ENCODE measurements at places on chromosomes 11 and 22. TPM values are rescaled to one million over a fixed set of nuclear protein-coding genes. Genes with fewer than 3 reads are reported as not detected.

- no peaks in the 10 kb centered on the region for H3K4me1 ChIP-seq
- peaks cover 13% of the 10 kb centered on the region for H3K27me3 ChIP-seq
- H3K36me3 ChIP-seq: no peaks in the 10 kb centered on the region
- DNase-seq: no peak
These were observed 92.7 kb downstream of the NAV2 start for GRCh38 chr11:19805376-19805775.

DNA sequence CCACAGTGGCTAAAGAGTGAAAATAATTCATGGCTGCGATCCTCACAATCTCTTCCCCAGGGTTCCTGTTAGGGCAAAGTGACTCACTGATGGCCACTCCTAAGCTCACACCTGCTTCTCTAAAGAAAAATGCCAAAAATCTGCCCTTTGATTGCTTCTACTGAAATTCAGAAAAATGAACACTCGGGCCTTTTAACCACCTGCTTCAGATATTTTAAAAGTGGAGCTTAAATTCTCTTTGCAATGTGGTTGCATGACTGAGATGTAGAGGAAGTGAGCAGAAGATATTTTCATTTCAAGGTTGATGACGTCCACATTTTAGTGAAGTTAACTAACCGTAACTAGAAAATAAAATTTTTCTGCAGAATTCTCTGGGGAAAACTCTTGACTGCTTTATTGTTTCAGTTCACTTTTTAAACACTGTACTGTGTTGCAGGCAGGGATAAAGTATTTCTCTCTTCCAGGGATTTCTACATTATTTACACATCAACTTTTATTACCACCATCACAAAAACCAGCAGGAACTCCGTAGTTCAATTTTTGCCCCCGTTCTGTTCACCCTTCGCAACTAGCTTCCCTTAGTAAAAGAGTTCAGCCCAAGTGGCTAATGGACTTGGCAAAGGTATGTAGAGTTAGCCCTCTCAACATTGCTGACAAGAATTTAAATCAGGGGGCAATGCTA is 8.5 kb downstream of the RAB30 start:
- no peaks in the 10 kb centered on the region for H3K27me3 ChIP-seq
- peaks cover 87% of the 10 kb centered on the region for H3K4me1 ChIP-seq
- peak; percentile 18 for DNase-seq
- H3K36me3 ChIP-seq: peaks cover 16% of the 10 kb centered on the region
- peak overlapping the region; percentile 93 for H3K27ac ChIP-seq
- H3K4me3 ChIP-seq: peak overlapping the region; percentile 81

DNA sequence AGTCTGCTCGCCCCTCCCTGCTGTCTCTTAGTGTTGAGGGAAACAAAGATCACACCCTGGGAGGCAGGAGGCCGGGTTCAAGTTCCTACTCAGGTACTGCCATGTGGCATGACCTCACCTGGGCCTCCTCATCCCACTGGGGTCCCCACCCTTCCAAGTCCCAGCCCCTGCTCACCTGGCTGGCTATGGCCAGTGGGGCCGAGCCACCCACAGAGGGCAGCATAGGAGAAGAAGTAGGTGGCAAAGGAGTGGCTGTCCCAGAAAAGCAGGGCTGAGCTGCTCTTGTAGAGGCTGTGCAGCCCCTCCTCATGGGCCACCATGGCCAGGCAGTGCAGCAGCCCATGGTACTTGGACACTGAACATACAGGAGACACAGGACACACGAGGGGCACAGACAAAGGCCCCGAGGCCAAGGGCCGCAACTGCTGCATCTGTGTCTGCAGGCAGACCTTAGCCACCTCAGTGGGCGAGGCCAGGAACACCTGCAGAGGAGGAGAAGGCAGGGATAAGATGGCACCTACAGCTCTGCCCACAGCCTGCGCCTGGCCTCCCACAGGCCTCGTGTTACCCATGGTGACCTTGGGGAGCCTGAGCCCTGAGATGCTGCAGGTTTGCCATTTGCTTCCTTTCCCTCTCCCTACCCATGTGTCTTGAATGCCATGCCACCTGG is 50.6 kb upstream of the MPEG1 start:
- H3K27me3 ChIP-seq: no peaks in the 10 kb centered on the region
- no peaks in the 10 kb centered on the region for H3K36me3 ChIP-seq
- H3K4me1 ChIP-seq: no peaks in the 10 kb centered on the region

- H3K27me3 ChIP-seq: peaks cover 14% of the 10 kb centered on the region
- no peak overlapping the region for H3K27ac ChIP-seq
- no peak for DNase-seq
- H3K4me1 ChIP-seq: no peaks in the 10 kb centered on the region
- H3K36me3 ChIP-seq: peaks cover 6% of the 10 kb centered on the region
- no peak overlapping the region for H3K4me3 ChIP-seq
These were observed 62.1 kb downstream of the ADAMTS15 start for GRCh38 chr11:130510407-130511006.

DNA sequence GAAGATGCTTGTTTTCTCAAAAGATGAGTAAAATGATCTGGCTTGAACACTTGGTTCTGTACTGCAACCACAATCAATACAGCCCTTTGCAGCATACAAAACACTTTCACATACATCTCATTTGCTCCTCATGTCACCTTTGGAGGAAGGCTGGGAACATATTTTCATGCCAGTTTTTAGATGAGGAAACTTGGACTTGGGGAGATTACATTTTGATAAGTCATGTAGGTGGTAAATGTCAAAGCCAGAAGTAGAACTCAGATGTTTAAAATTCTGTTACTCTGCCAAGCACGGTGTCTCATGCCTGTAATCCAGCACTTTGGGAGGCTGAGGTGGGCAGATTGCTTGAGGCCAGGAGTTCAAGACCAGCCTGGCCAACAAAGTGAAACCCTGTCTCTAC is 121.8 kb downstream of the MICAL2 start:
- H3K4me1 ChIP-seq: peaks cover 65% of the 10 kb centered on the region
- no peaks in the 10 kb centered on the region for H3K27me3 ChIP-seq
- no peak overlapping the region for H3K4me3 ChIP-seq
- no peak for DNase-seq

DNA sequence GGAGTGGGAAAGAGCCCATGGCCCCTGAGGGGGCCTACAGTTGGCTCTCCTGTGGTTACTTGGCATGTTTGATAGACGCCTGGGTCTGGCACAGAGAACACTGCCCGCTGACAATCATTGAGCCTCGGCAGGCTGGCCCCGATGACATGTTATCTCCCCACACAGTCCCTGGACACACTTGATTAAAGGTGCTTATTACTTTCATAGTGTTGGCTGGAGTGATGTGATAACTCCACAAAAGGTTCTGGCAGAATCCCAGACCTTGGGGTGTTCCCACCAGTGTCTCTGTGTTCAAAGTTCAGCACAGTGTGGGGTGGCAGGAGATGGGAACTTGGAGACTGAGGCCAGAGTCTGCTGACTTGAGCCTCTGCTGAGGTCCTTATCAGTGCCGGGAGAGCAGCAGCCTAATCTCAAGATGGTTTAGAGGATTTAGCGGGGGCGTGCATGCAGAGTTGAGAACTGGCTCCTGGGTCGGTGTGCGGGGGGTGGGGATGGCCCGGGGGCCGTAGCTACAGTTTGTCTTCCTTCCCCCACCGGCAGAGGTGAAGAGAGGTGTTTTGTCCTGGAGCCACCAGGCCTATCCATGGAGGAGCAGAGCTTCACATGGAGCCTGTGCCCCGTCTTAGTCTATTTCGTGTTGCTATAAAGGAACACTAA is 22.5 kb downstream of the PARVB start:
- no peak for DNase-seq
- peak overlapping the region; percentile 25 for H3K27ac ChIP-seq
- peaks cover 29% of the 10 kb centered on the region for H3K4me1 ChIP-seq
- H3K27me3 ChIP-seq: peaks cover 10% of the 10 kb centered on the region
- no peaks in the 10 kb centered on the region for H3K36me3 ChIP-seq

GRCh38 chr11:14422814-14423182 is 63.8 kb upstream of the RRAS2 start:
- no peak for DNase-seq
- no peak overlapping the region for H3K27ac ChIP-seq
- H3K27me3 ChIP-seq: no peaks in the 10 kb centered on the region
- H3K4me1 ChIP-seq: peaks cover 3% of the 10 kb centered on the region
- no peaks in the 10 kb centered on the region for H3K36me3 ChIP-seq

The RIN1 gene
- 1.8 TPM for total RNA-seq

The FGF4 gene
- total RNA-seq: not detected

The OR2AG1 gene
- total RNA-seq: not detected
